Sigmoid colon (tissue), 7 donors: ENCODE measurements at places on chromosomes 2 and 18. TPM values are rescaled to one million over a fixed set of nuclear protein-coding genes. Genes with fewer than 3 reads are reported as not detected.

TMEM200C gene
- 0.55 TPM for total RNA-seq

GDF7 gene
- total RNA-seq: 0.71 TPM

DNA sequence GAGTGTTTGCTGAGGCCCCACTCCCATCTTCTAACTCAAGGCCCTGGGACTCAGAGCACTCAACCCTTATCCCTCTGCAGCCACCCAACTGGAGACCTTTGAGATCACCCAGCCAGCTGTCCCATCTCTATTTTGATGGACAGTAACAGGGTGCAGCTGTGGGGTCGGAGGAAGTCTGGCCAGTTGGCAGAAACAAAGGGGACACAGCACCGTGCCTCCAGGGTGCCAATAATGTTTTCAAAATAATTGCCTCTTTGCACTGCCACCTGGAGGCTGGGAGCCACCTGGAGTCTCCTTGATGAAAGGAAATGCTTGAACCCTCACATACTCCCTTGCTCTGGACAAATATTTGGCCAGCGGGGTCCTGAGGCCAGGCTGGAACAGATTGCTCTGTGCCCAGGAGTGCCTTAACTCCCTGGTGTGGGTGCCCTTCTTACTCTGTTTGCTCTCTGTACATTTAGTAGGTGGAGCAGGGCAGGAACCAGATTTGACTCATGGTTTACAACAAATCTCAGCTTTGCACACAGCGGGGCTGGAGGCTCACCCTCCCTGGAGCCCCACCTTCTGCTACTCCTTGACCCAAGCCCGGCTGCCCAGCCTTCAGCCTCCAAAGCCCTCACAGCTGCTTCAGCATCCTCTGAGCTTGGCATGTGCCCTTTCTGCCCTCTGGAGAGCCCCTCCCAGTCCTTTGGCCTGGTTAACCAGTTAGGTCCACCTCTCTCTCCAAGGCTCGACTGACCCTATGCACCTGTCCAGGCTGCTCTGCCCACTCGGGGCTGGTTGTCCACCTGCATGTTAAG lies 17.2 kb downstream of the MAL start:
- DNase-seq: peak; percentile 49

GRCh38 chr18:74511823-74512222 lies 15.7 kb downstream of the CNDP2 start:
- DNase-seq: peak; percentile 29

GRCh38 chr2:204738721-204739120 lies 193.4 kb downstream of the PARD3B start:
- no peak for DNase-seq

DNA sequence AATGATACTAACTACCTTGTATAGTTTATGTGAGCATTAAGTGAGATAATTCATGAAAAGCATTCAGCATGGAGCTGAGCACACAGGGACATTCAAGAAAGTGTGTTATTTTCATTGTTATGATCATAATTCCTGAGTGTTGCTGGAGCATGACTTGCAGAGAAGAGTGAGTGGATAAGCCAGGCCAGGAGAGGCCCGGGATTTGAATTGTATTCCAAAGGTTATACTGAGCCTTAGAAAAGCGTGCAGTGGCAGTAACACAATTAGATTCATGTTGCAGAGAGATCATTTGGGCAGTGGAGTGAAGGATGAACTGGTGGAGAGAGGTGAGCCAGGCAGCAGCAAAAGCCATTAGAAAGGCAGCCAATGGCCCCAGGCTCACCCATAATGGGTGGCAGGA lies 142.9 kb upstream of the SH3BP4 start:
- no peak for DNase-seq

DNA sequence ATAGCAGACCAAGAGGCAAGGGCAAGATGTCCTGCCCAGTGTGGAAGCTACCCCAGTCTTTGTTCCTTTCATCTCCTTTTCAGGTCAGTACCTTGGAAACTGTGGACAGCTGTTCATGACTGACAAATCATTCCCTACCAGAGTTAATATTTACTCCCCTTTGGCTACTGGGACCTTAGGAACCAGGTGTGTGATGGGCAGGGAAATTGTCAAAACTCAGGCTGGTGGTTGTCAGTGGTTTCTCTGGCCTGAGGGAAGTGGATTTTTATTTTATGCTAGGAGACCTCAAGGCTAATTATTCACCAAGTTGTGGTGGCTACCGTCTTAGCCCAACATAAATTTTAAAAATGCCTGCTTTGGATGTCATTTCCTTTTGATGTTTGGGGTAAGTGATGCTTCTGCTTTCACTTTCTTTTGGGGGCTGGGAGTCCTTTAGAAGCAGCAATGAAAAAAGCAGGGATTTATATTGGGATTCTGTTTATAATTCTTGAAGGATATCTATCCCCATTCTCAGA lies 119.3 kb downstream of the SETBP1 start:
- DNase-seq: no peak

DNA sequence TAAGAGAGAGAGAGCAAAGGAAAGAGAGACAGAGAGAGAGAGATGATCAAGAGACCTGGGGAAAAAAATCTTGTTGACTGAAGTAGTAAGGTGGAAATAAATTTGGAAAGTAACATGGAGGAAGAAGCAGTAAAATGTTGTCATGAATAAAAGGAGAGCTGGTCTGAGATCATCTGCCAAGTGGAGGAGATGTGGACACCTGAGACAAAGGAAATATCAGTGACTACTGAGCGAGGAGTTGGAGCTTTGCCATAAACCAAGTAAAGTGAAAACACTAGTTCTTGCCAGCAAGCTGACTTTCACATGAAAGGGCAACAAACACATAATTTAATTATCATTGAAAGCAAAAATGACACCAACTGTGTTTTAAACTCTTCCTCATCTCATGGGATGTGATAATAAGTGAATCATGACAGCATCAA lies 49.0 kb upstream of the DSG1 start:
- DNase-seq: no peak

PARD3B gene
- 51.5 TPM for total RNA-seq

RPS27A gene
- total RNA-seq: 3,303 TPM

TMEM163 gene
- total RNA-seq: 2.3 TPM

PSTPIP2 gene
- 8.6 TPM for total RNA-seq

- peak; percentile 92 for DNase-seq
Measured at GRCh38 chr2:150485114-150485870, 2.2 kb downstream of the RND3 start.

ELOA2 gene
- total RNA-seq: not detected

DNA sequence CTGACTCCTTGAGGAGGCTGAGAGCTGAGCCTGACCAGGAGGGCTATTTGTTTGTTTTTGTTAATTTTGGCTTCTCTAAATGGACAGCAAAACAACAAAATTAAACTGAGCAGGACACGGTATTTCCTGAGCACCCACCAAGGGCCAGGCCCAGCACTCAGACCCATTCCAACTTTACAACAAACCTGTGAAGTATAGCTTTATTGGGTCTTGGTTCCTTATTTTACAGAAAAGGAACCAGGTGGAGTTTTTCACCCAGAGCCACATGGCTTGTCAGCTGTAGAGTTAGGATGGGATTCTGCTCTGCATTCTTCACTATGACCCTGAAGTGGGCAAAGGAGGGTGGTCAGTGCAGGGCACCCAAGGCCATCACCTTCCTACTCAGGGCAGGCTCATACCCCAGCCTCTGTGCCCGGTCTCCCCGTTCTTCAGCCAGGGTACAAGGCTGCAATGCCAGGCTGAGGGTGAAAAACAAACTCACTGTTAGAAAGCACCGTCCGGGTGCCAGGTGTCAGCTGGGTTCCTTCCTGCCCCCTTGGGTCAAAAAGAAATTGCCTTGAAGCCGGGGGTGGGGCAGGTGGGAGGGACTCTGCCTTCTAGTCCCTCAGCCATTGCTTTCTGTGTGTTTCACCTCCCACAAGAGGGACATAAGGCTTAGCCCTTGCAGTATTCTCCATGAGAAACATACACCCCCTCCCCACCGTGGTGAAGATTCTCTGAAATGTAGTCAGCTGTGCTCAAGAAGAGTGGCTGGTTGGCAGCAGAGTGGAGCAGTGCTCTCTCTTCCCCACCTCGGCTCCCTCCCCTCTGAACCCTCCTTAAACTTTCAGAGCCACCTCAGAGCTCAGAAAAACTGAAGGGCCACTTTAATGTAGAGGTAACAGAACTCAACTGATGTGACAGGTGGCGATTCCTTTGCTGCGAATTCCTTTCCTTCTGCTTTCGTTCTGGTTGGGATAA lies 2.2 kb downstream of the PSD4 start:
- no peak for DNase-seq

DNA sequence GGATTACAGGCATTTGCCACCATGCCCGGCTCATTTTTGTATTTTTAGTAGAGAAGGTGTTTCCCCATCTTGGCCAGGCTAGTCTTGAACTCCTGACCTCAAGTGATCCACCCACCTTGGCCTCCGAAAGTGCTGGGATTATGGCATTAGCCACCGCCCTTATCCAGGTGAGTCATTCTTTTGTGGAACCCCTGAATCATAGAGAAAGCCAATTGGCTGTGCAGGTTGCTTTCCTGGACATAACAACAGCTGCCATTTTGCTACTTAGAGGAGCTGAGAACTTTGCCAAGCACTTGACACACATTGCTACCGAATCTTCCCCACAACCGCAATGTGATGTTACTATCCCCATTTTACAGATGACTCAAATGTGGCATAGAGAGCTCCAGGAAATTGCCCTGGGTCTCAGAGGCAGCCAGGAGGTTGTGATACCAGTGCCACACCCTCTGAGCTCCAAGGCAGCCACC lies 36.0 kb downstream of the SETBP1 start:
- no peak for DNase-seq

DNA sequence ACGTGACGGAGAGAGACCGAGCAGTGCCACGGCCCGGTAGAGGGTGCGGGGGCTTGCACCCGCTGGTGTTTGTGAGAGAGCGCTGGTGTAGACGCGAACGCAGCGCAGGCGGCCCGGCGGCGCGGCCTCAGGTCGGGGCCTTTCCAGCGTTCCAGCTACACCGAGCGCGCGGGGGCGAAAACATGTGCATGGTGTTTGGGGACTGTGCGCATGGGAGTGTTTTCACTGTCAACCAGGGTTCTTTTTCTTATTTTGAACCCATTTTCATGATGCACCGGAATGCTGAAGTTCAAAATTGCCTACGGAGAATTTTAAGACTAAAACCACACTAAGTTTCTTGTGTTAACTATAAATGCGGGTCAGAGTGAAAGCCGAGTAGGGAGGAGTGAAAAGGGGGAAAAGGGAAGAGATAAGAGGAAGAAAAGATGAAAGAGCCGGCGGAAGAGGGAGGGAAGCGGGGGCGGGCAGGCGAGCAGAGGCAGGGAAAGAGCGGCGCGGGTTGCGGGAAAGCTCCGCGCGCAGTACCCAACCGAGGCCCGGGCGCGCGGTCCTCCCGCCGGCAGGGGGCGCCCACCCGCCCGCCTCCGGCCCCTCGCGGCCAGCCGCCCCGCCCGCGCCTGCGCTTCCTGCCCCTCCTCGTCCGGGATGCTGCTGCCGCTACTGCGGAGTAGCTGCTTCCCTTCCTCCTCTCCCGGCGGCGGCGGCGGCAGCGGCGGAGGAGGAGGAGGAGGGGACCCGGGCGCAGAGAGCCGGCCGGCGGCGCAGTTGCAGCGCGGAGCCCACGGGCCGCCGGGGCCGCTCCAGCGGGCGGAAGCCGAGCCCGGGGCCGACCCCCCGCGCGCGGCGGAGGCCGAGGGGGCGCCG lies at the start of gene RAB12:
RAB12 (plus strand) TSS at position 643 of the 864 bp plus-strand sequence; CDS start at position 646, 3 bp downstream.
- peak; percentile 94 for DNase-seq

GRCh38 chr2:83471655-83472054 lies 987.4 kb downstream of the SUCLG1 start:
- no peak for DNase-seq

GRCh38 chr2:226979004-226979403 lies 143.2 kb downstream of the RHBDD1 start:
- DNase-seq: no peak

GRCh38 chr2:108240966-108241365 lies 1.2 kb downstream of the SULT1C3 start:
- no peak for DNase-seq

DNA sequence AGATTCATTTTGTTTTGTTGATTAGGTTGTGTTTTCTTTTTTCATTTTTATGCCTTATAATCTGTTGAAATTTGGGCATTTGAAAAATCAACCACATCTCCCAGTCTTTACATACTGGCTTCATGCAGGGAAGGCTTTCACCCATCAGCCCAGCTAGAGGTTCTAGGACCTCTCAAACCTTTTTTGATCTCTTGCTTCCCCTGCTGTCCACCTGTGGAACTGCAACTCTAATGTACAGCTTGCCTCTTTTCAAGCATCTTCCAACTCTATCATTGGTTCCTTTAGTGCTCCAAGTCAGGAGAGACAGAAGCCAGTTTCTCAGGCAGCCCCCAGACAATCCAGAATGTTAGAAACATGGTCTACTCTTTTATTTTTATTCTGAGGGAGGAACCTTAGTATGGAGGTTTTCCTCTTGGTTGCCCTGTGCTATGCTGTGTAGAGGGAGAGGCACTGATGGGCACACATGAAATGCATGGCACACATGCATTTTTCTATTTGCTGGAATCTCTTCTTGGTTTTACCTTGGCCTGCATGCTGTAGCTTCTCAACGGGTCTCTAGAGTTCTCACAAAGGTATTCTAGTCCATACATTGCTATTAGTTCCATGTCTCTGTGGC lies 107.2 kb upstream of the L3MBTL4 start:
- no peak for DNase-seq

DNA sequence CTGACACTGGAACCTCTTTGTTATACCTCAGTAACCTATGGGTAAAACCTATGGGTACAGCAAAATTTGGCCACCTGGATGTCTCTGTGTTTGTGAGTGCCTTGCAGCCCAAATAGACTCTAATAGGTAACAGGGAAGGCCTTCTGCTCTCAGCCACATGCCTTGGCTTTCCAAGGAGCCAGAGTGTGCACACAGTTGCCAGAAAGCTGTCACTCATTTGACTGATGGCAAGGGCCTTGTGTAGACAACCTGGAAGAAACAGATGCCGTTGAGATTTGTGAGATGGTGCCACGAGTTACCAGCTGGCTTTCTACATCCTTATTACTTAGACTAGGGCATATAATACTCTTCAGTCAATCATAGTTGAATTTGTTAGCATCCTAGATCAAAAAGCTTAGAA lies 90.1 kb upstream of the RAB12 start:
- DNase-seq: peak; percentile 28

DNA sequence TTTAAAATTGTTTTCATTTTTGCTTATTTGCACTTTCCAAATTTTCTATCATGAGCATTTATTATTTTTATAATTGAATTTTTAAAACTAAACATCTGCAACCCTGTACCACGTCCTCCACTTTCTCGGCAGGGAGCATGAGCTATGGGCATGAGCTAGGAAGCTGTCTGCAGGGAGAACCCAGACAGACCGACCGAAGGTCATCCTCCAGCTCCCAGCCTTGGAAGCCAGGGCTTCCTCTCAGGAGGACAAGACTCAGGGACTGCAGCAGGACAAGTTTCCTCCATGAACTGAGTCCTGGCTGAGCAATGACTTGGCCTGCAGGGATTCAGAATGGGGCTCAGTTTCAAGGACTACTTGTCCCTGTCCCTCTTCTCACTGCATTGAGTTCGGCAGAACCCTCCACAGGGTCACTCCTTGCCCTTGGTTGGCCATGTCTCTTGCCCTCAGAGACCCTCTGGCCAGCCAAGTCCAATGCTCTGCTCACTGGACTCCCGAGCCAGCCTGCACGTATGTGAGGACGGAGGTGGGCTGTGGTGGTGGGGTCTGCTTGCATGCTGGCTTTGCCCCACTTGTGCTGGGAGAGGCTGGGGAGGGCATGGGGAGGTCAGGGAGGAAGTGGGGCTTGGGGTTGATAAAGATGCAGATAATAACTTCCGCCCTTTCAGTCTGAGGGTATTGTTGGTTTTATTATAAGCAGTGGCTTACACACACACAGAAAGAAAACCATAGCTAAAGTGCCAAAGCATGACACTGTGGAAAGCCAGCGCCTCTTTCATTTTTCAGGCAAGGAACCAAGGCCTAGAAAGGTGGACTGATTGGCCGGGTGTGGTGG lies 6.6 kb downstream of the NMUR1 start:
- peak; percentile 53 for DNase-seq
